ENCODE measurements at places on chromosomes 5 and 9.

- DNase-seq: no peak
Measured at GRCh38 chr5:175742290-175742994, 84.6 kb downstream of the HRH2 start.

DNA sequence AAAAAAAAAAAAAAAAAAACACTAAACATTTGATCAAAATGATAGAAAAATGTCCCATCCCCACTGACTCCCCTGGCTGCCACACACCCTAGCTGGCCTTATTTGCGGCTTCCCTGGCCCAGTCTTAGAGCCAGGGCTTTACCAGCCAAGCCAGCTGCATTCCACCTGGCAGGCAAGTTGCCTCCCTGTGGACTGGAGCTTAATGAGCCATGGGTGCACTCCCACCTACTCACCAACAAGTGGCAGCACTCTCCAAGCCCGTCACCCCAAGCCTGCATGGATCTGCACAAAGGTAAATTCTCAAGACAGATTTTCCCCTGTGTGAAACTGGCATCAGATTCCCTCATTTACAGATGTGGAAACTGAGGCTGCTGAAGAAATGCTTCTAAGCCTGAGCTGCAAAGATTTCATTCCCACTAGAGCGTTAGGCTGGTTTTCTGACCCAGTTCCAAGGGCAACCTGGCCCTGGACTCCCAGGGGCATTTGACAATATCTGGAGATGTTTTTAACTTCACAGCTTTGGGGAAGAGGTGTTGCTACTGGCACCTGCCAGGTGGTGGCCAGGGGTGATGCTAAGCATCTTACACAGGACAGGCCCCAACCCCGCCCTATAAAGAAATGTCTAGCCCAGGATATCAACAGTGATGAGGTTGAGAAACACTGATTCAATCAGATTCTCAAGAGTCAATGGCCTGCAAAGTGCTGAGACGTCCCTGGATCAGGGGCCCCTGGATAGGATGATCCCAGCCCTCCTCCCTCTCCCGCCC is 21.9 kb upstream of the VDAC1 start:
- no peak for DNase-seq

GRCh38 chr5:40223884-40224402 is 455.8 kb upstream of the PTGER4 start:
- no peak for DNase-seq

GRCh38 chr5:134398609-134399155 is 13.0 kb downstream of the CDKN2AIPNL start:
- DNase-seq: no peak

DNA sequence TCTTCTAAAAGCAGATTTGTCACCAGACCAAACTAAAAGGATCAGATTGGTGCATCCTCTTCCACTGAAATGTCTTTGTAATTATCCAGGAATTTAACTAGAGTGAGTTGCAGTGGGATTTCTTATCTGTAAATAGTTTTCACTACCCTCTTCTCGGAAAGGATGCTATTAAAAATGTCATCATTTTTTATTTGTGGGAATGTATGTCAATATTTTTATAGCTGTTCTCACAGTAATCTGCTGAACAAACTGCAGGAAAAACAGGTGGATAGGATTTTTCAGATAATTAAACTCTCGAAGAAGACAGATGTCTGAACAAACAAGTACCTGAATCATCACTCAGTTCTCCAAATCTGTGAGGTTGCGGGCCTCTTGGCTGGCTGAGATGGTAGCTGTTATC is 62.7 kb downstream of the RAB14 start:
- DNase-seq: no peak

DNA sequence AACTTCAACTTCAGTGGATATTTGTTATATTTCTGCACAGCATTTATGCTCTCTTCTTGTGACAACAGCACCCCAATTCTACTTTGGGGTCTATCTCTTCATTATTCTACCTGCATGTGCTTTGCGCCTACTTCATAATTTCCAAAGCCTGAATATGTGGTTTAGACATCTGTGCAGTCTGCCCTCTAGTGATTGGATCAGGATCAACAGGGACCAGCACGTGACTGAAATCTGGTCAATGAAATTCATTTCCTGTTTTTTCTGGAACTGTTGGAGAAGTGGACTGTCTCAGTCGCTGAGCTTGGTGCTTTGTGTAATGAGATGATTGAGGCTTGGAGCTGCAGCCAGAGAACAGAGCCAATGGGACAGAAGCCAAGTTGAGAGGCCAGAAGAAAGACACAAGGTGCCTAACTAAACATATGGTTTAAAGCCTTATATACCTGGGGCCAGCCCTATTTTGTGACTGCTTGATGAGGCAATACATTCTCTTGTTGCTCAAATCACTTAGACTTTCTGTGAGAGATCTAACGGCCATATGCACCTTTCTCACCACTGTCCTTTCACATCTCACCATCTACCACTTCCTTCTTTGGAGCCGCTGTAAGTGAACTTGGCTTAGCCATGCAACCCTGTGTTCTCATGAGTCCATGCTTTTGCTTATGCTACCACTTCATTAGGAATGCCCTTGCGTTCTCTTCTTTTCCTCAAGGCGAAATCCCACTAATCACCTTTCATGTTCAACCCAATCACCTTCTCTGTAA is 68.8 kb upstream of the PPP2R2B start:
- DNase-seq: no peak

- DNase-seq: no peak
Measured at GRCh38 chr5:154444556-154445421, 1.0 kb upstream of the SAP30L start.

DNA sequence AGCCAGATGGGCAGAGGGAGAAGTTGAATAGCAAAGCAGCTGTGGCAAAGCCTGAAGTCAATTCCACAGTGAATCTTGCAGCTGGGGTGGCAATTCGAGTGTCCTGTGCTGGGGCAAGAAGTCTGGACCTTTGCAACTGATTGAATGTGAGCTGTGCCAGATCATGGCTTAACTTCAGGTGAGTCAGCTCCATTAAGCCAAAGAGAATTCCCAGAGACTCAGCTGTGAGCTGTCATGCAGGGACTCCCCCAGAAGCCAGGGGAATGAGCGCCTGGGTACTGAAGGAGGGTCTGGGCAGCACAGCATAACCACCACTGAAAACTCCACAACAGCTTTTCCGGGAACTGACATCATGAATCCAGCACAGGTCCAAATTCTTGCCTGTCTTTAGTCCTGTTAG is 153.5 kb upstream of the TRPC7 start:
- no peak for DNase-seq

GRCh38 chr5:159678657-159679392 is 237.5 kb upstream of the ADRA1B start:
- no peak for DNase-seq

DNA sequence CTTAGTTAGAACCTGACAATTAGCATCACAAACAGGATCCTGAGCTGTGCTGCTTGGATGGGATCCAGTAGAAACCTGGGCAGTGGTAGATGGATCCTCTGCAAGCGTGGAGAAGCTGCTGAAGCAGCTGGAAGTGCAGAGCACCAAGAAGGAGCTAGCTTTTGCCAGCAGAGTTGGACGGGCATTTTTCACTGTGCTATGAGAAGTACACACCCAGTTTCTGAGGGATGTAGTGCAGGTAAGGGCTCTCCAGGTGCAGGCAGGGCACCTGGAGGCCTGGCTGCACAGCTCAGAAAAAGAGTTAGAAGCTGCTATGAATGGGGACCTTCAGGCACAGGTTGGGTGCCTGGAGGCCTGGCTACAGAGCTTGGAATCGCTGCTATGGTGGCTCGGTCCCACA is 623.9 kb upstream of the NUDT12 start:
- no peak for DNase-seq

DNA sequence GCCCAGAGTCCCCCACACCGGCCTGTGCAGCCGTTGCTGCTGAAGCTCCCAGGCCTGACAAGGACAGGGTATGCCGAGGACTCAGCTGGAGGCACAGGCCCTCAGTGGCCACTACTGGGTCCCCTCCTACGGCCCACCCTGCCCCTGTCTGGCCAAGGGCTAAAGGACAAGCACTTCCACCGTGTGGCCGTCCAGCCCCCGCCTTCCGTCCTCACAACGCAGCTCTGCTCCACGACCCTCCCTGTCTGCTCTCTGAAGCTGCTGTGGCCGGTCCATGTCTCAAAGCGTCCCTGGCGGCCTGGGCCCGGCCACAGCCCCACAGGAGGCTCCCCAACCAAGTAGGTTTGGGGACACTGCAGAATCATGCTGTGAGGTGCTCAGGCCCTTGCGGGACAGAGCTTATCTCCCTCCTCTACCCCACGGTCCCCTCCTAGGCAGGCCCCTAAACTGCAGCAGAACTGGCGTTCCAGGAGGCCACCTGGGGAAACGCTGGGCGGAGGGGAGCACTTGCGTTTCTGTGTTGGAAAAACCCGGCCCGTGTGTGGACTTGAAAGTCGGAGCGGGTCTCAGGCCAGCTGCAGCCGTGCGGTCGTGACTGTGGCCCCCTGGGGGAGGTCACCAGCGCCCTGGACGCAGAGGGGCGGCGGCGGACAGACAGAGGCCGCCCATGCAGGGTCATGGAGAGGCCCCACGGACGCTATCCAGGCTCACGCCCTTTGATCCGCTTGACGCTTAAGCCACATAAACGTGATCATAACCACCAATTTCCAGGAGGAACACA is 45.6 kb downstream of the NKD2 start:
- DNase-seq: no peak

GRCh38 chr5:111337133-111337532 is 112.9 kb downstream of the CAMK4 start:
- no peak for DNase-seq

DNA sequence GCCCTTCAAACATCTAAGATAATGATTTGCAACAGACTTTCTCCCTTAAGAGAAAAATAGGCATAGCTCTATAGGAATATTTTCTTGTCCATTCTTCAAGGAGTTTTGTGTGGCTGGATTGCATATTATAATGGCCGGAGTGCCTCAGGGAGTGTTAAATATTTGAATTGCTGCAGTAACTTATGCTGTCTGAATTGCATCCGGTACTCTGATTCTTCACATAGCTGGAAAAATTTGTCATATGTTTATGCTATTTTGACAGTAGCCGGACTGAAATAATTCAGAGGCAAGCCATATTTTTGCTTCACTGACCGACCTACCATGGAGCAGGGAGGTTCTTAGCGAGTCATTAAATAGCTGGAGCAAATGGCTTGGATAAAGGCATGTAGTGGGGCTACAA is 621.0 kb downstream of the ACTL7B start:
- DNase-seq: no peak

- DNase-seq: no peak
Measured at GRCh38 chr5:56989676-56990075, 37.8 kb upstream of the MIER3 start.

DNA sequence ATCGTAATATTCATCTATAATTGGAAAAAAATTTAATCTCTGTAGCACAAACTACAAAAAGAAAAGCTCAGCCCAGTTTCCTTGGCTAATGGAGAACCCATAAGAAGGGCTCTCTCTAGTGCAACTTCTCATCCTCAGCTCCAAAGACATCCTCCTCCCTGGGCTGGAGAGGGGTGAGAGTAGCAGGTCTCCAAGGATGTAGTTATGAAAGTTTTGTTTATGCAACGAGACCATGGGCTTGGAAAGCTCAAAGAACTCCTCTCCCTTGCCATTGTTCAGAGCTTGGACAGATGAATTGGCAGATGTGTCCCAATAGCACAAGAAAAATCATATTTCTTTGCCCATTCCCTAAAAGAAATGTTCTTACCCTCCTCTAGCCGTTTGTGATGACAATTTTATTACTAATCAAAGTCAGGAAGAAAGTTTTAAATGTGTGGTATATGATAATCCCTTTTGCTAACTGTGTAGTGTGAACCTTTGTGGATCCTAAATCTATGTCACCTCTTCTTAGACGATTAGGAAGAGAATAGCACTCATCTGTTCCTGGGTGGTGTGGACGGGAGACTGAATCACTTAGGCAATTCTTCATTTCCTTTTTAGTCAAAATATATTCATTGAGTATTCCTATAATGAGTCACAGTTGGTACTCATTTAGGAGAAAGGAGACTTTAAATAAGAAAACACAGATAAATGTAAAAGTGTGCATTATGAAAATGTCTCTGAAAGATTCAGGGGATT is 52.2 kb downstream of the GARNL3 start:
- no peak for DNase-seq

DNA sequence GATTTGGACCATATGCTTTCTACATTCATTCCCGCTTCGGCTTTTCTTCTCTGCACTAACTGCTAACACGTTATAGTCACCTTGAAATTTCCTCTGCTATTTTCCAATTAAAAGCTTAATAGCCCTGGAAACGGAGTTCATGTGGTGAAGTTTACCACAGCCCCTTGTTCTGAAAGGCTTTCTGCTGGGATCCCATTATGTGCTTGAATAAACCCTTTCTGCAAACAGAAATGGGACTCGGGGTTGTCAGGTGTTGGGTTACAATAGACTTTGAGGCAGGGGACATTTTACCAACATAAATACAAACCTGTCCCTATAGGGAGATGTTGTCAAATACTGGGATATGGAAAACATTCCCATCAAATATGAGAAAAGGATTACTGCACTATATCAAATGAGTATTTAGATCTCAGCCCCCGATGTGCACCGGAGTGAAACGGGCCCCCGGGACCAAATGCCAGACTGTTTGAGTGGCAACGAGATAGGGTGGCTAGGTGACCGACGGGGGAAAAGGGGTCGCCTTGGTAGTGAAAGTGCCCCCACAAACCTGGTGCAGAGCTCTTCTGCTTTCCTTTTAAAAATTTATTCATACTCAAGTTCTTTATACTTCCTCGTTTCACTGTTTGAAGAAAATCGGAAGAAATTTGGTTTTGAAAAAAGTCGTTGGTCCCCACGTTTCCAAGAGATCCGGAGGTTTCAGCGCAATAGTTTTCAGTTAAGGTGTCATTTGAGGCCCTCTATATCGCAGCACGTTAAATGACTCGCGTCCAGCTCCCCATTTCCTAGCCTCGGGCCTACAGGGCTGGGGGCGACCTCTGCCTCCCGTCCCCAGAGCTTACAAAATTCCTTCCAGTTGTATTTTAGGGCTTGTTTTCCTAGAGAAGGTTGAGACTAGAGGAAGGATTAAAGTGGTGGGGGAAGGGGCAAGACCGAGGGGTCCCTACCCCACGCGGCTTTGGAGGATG is 2.1 kb upstream of the DMRT3 start:
- DNase-seq: no peak

DNA sequence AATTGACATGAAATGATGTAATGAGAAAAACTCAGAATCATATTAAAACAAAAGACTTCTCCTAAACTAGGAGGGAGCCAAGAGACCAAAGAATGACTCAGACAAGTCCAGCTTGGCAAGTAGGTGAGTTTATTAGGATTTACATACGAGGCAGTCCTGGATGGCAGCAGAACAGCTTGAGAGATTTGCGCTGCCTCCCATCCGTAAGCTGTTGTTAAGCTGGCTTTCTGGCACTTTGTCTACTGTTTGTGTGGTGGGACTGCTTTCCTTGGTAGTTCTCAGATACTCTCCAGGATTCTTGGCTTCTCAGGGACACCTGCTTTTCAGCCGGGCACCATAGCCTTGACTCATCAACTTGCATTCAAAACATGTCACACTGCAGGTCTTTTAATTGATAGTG is 57.6 kb downstream of the COX7C start:
- DNase-seq: no peak

DNA sequence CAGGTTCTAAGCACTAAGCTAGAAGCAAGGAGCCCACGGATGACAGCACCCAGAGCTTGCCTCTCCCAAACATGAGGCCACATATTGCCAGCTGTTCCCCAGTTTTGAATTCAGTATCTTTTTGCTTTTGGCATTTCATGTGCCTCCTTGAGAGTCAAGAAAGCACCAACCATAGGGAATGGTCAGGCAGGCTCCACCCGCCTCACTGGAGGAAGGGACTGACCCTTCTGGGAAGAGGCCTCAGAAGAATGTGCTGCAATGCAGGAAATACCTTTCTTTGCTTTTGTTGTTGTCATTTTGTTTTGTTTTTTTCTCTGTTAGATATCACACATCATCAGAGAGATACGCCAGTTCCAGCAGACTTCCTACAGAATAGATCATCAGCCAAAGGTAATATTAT is 13.7 kb upstream of the CKMT2 start:
- no peak for DNase-seq
